Parietal lobe (tissue), 2 donors: ENCODE measurements at places on chromosomes 11 and 22. TPM values are rescaled to one million over a fixed set of nuclear protein-coding genes. Genes with fewer than 3 reads are reported as not detected.

The GUCD1 gene
- 41.3 TPM for total RNA-seq

The C22orf42 gene
- not detected for total RNA-seq

The CAPN5 gene
- 27.5 TPM for total RNA-seq

The OVCH2 gene
- total RNA-seq = not detected
